ENCODE measurements at places on chromosomes 16 and 17.
A peak's percentile ranks its signal among the peaks of the same experiment; 100 is the strongest.

DNA sequence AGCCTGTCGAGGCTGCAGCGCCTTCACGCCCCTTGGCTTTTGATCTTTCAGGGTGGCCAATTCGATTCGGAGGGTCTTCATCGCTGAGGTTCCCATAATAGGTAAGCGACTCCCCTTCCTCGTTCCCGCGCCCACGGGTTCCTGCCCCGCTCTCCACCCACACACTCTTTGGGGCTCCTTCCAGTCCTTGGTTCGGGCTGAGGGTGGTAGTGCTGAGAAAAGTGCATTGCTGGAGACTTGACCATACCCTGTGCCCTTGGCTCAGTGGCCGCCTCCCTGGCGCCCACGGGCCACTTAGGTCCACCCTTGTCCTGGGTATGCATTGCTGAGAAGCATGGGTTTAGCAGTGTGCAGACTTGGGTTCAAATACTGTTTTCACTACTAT, 491 bp downstream of the POLR2C start:
- no peak for DNase-seq

- no peak for DNase-seq
These were observed 3.0 kb downstream of the TBKBP1 start for GRCh38 chr17:47696717-47697642.

DNA sequence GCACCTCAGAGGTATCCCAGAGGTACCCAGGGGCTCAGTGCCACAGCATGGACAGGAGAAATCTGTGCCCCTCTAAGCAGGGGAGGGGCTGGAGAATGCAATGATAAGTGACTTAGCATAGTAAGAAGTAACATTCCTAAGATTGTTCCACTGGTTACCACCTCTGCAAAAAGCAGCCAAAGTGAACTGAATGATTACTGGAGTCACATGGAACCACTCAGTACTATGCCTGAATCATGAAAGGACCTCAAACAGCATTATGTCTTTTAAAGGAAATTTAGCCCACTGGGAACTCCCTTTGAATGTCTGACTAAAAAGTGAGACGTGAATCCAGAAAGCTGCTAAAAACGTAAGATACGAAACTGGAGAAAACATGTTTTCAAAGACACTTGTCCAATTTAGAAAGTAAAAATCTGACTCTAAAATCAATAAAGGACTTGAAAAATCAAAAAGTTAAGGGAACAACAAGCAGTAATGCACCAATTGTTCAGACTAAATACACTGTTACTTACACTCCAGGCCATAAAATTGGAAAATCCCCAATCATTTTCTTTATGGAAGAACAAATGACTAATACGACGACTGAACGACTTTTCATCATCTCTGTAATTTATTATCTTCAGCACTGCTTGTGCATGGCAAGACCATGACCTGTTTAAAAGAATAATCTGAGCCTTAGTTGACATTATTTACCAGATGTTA, 38.6 kb downstream of the LITAFD start:
- DNase-seq: no peak

DNA sequence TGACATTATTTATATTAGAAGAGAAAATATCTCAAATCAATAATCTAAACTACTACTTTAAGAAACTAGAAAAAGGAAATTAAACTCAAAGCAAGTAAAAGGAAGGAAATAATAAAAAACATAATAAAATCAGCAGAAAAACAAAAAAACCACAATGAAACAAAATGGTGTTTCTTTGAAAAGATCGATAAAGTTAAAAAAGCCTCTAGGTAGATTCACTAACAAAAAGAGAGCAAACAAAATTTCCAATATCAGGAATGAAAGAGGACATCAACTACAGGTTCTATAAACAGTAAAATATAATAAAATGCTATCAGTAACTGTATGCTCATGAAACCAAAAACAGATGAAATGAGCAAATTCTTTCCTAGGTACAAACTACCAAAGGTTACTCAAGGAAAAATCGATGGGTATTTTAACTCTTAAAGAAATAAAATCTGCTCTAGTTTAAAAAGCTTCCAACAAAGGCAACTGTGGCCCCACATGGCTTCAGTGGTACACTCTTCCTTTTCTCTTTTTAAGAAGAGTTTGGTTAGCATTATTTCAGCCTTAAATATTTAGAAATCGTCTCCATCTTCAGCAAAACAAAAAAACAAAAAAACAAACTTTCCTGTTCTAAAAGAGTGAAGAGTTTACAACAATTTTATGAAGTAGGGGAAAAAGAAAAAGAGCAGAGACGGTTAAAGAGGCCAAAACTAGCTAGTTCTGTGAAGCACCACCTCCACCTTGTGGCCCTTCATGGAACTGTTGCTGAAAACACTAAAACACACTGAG, 102.2 kb downstream of the TRIM37 start:
- DNase-seq: peak; percentile 76

- DNase-seq: no peak
These were observed 23.5 kb upstream of the CDR2 start for GRCh38 chr16:22397931-22398330.

GRCh38 chr17:9090641-9091096, 69.4 kb downstream of the NTN1 start:
- DNase-seq: no peak

DNA sequence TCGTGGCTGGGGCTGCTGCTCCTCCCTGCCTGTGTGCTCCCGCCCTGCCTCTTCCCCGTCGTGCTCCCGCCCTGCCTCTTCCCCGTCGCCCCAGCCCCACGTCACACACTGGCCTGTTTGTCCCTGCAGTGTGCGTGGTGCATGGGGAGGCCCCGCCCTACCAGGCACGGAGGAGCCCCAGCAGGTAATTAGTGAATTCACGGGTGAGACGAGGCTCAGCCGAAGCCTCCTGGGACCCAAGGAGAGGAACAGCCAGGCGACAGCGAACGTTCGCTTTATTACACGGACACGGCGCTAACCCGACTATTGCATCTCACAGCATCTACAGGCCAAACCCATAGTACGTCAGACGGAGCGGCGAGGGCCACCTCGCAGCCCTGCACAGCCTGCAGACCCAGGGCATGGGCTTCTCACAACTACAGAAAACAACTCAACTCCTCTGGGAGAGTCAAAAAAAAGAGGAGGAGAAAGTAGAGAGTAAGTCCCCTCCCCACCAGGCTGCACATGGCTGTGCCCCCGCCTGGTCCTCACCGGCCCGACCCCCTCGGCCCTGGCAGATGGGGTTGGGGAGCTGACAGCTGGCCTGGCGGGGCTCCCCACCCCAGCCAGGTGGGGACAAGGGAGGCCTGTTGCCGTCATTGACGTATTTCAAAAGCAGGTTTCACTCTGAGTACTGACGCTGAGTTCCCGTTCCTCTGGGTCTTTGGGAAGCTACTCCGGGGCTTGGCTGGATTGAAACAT, 4.3 kb upstream of the PABPN1L start:
- no peak for DNase-seq

GRCh38 chr17:39700148-39700987, 504 bp downstream of the ERBB2 start:
- no peak for DNase-seq

DNA sequence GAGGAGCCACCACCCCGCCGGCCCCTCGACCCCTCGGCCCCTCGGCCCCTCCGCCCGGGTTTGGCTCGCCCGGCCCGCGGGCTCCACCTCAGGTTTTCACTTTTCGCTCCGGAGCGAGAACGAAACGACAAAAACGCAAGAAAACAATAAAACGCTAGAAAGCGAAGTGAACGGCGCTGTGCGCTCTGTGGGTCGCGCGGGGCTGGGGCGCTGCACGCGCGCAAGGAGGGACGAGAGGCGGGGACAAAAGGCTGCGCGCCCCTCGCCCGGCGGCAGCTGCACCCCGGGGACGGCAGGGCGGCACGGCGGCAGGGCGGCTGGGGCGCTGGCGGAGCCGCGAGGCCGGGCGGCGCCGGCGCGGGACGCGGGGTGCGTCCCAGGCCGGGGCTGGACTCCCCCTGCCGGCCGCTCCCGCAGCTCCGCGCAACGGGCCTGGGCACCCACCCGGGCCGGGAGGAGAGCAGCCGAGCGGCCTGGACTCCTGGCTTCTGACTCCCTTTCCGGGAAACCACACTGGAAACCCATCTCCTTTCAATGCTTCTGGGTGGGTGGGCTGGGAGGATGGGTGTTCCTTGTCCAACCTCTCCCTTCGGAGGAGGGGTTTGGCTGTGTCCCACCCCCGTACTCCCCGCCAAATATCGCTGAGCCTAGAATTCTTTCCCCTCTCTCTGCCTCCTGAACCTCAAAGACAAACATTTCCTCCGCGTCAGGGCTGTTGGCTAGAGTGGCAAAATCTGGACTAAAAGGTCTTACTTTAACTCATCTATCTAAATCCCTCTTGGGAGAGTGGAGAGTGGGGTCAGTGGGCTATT, 9.9 kb downstream of the TBX2 start:
- peak; percentile 43 for DNase-seq

DNA sequence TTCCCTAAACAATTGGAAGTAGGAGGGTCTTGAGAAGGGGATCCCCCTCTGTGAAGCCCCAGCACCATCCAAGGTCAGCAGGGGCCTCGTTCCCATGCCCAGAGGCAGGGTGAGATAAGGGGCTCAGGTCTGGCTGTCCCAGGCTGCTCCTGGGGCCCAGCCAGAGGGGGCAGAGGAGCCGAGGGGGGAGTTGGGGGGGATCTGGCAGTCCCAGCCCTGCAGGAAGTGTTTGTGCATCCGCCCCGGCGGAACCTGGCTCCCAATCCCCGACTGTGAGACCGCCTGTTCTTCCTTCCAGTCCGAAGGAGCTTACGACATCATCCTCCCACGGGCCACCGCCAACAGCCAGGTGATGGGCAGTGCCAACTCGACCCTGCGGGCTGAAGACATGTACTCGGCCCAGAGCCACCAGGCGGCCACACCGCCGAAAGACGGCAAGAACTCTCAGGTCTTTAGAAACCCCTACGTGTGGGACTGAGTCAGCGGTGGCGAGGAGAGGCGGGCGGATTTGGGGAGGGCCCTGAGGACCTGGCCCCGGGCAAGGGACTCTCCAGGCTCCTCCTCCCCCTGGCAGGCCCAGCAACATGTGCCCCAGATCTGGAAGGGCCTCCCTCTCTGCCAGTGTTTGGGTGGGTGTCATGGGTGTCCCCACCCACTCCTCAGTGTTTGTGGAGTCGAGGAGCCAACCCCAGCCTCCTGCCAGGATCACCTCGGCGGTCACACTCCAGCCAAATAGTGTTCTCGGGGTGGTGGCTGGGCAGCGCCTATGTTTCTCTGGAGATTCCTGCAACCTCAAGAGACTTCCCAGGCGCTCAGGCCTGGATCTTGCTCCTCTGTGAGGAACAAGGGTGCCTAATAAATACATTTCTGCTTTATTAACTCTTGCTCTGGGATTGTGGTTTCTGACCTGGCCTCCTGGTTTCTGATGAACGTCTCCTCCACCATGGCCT, 14.9 kb downstream of the GPRC5C start:
- no peak for DNase-seq

DNA sequence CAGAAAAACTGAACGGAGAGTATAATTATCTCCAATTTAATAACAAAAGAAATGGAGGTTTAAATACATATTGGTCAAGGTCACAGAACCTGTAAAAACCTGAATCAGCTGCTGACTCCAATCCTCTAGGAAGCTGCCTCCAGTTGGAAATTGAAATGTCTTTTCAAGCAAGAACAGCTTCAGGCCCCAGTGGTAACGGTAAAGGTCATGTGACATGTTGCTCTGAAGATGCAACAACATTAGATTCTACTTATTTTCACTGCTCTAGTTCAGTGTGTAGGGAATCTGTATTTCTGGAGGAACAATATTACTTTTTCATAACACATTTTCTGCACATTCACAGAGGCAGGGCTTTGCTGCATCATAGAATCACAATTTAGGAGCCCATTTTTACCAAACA, 58.8 kb downstream of the TBX4 start:
- no peak for DNase-seq

All from KBM-7 (cell line).